Tibial artery (tissue), 4 donors: ENCODE measurements at places on chromosomes 3 and 15.
A peak's percentile ranks its signal among the peaks of the same experiment; 100 is the strongest.

GRCh38 chr15:99324700-99325099 is 73.4 kb downstream of the LRRC28 start:
- no peak for DNase-seq

- DNase-seq, result no peak
Observed at GRCh38 chr15:38849046-38849445, 284.4 kb upstream of the RASGRP1 start.

DNA sequence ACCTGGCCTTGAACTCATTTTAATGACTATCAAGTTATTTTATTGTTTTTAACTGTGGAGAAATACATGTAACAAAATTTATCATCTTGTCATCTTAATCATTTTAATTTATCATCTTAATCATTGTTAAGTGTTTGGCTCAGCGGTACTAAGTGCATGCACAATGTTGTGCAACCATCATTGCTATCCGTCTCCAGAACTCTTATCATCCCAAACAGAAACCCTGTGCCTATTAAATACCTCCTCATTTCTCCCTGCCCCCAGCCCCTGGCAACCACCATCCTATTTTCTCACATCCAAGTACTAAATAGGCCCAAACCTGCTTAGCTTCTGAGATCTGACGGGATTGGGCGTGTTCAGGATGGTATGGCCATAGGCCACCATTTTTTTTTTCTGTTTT is 51.5 kb upstream of the UBP1 start:
- DNase-seq, result no peak

- no peak for DNase-seq
Observed at GRCh38 chr3:26102376-26102775, 312.5 kb downstream of the OXSM start.

GRCh38 chr15:88622605-88622975 is 1.4 kb downstream of the AEN start:
- no peak for DNase-seq

GRCh38 chr15:98896802-98897732 is 110.5 kb downstream of the PGPEP1L start:
- no peak for DNase-seq

DNA sequence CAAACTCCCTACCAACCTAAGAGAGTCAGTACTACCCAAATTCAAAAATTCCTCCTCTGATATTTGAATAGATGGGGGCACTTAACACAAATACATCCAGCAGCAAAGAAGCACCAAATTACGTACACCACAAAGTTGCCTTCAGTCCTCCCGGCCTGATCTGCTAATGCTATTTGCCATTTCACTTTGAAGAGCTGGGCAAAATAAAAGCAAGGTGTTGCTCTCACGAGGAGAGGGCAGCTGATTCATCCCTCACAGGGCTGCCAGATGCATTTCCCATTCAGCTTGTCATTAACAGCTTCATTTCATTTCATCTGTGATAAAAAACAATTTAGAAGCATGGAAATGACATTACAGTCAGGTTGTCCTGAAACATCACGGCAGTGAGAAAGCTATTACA is 283.4 kb upstream of the VEPH1 start:
- no peak for DNase-seq

- DNase-seq, result no peak
Observed at GRCh38 chr3:165667676-165668075, 169.5 kb downstream of the BCHE start.

GRCh38 chr3:83890763-83891135 is 1068.0 kb upstream of the CADM2 start:
- DNase-seq, result no peak

DNA sequence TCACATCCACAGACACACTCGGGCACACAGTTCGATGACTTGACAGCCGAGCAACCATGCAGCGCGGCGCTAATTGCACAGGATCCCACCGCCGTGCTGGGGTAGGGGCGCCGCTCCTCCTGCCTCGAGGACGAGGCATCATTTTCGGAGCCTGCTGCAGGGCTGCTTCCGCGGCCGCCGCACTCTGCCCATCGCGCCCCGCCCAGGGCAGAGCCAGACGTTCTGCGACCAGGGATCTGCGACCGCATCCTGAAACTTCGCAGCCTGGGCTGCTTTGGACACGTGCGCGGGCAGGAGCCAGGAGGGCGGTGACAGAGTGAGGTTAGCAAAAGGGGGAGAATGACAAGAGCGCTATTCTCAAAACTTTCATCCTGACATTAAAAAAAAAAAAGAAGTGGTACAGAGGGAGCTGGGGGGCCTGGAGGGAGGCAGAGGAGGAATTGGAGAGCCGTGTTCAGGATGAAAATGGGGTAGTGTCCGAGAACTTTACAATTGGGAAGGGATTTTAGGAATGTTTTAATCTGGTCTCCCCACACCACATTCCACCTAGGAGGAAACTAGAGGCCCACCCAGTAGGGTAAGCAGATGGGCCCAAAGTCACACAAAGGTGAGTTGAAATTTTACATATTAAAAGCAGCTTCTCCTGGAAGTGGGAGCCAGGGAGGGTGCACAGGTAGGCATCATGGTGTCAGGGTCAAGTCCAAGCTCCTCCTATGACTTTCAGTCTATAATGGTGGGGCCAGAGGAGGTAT is 15.9 kb downstream of the IGDCC3 start:
- DNase-seq, result no peak

DNA sequence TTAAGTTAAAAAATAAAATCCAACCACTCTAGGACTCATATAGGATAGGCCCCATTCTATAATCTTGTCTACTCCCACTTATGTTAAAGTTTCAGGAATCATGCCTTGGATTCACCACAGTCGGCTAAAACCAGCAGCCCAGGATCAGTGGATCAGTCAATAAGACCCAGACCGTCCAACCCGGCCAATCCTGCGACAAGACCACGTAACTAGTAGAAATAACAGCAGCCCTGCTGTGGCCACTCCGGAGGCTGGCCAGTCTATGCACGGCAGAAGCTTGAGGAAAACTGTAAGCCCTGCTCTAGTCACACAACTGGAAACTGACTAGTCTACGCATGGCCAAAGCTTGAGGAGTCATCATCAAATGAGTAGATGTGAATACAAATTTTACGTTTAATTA is 12.8 kb upstream of the SLC9C1 start:
- no peak for DNase-seq

DNA sequence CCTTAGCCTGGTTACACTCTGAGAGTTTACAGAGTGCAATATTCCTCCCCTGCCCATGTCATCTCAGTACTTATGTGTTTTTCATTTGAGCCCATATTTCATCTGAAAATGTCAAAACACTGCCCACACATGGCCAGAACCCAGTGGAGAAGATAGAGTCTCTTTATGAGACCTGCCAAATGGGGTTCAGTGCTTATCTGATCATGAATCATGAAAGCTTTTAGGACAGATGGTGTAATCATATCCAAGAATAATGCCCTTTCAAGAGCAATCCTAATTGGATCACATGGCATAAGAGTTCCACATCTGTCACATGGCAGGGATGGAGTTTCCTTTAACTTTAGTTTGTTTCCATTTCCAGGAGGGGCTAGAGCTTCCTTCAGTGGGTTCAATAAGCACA is 77.2 kb upstream of the AGBL1 start:
- DNase-seq, result no peak

- DNase-seq, result peak; percentile 97
Observed at GRCh38 chr3:4978204-4978965, 852 bp upstream of the BHLHE40 start.

DNA sequence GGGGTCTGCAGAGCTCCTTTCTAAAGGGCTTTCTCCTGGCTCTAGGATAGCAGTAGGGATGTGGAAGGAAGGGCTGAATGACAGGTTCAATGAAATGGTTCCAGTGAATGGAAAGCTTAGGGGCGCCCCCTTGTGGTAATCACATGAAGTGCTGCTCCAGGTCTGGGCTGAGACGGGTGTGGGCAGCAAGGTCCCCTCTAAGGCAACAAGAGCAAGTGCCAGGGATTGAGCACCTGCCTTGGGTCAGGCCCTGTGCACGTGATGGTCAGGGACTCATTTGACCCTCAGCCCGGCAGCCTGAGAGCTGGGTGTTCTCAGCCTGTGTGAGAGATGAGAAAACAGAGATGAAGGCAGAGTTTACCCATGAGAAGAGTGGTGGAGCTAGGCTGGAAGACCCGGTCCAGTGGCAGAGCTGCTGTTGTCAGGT is 12.1 kb upstream of the CX3CR1 start:
- DNase-seq, result peak; percentile 40

- peak; percentile 33 for DNase-seq
Observed at GRCh38 chr3:169945313-169945712, 21.3 kb upstream of the SEC62 start.

GRCh38 chr3:59085976-59086375 is 36.2 kb upstream of the CFAP20DC start:
- DNase-seq, result no peak

DNA sequence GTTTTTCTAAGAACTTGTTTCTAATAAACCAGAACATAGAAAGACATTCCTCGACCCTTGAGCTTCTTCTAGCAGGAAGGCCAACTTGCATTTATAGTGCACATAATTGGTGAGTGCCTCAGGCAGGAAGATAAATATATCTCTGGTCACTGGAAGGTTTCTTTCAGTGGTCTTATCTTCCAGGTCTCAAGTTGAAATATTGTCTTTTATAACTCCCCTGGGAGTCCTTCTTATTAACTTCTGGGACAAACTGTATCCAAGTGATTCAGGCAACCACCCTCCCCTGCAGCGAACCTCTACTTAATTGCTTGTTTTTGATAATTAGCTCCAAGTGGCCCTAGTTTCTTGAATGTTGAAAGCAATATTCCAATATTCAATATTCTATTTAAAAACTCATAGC is 346.8 kb upstream of the GOLIM4 start:
- DNase-seq, result no peak

DNA sequence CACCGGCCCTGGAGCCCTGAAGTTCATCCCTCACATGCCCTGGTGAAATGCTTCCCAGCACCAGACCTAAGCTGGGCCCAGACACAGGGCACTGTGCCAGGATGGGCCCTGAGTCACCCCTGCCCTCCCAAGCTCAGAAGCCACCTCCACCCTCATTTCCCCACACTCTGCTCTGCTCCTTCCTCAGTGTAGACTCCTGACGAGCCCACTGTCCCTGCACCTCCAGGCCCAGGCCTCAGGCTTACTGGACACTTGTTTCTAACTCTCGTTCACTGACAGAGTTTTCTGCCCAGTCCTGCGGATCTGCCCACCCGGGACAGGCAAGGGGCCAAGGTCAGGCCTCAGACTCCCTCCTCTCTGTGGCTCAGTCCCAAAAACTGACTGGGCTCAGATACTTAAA is 112.6 kb upstream of the RNF7 start:
- DNase-seq, result no peak

DNA sequence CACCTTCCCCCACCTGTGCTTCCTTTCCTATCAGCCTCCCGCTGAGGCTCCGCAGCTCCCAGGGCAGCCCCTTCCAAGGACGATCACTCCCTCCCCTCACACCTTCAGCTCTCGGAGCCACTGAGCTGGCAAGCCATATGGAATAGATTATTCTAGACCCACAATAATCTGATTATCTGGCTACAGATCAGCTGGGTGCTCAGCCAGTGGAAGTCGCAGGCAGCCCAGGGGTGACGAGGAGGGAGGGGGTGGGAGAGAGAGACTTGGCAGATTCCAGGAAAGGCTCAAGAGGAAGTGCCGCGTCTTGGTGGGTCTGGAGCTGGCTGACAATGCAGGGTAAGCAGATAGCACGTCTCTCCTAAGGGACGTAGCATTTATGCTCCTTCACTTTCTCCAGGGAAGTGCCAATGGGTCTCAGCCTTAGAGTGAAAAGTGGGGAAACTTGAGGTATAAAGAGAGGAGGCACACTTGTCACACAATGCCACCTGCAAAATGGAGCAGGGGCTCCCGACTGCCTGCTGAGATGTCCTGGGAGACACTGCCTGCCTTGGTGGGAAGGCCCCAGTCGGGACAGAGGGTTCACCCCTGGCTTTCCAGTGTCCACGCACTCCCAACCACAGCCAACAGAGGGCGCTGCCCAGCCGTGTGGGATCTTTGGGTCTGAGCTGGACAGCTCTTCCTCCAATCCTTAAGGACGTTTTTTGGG is 9.4 kb upstream of the MESP1 start:
- peak; percentile 79 for DNase-seq

DNA sequence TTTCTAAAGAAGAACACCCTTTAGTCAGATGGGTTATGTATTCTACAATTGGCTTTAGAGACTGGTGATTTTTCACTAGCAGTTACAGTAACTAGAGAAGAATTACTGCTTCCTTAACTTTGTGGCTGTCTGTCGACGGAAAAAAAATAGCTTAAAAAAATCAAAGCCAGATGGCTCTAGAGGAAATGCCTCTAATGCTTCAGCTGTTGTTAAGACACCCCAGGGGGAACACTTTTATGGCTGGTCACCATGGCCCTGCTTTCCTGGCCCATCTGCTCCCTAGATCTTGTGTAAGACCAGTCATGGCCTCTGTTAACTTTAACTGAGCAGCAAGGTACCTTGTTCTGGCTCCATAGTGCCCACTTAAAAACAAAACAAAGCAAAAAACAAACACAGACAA is 198.6 kb upstream of the PLSCR5 start:
- no peak for DNase-seq

DNA sequence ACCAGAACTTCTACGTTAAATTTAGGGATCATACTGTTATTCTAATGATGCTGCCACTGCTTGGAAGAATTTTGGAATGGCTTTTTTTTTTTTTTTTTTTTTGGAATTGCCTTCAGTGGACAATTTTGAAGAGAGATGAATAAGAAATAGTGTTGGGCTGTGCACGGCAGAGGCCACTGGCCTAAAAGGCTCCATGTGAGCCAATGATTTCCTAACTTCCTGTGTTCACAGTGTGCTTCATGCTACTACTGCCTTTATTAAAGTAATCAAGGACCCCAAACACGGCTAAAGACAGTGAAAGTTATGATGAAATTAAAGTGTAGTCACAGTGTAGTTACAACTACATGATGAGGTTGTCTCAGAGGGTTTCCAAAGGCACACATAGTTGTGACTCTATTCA is 100.8 kb upstream of the TNFAIP8L3 start:
- no peak for DNase-seq

- DNase-seq, result no peak
Observed at GRCh38 chr15:85580879-85581278, 200.5 kb downstream of the AKAP13 start.

DNA sequence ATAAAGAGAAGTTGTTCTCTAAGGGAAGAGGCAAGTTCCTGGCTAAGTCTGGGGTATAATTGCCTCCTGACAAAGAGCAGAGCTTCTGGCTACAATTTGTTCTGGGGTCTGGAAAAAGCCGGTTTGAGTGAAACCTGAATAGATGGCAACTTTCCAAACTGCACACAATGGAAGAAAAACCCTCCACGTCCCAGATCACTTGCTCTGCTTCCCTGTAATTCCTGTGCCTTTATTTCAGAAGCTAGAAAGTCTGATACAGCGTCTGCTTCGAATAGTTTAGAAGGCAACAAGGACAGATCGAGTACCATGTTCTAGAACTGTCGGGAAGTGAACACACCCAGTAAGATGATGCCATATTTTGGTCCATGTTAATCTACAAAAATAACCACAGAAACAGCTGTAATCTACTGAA is 1.6 kb upstream of the WDR82 start:
- DNase-seq, result no peak

- DNase-seq, result no peak
Observed at GRCh38 chr15:44243829-44244228, 44.7 kb upstream of the GOLM2 start.

GRCh38 chr3:13111173-13111872 is 38.1 kb upstream of the IQSEC1 start:
- no peak for DNase-seq
